ENCODE measurements at places on chromosomes 2 and 18. TPM values are rescaled to one million over a fixed set of nuclear protein-coding genes. Genes with fewer than 3 reads are reported as not detected.

The PLGLB2 gene
- total RNA-seq: 7.4 TPM

The TRIB2 gene
- total RNA-seq: 23.7 TPM

The FEV gene
- total RNA-seq: 0.29 TPM

The DPP4 gene
- 8.2 TPM for total RNA-seq

The DSG2 gene
- 98.0 TPM for total RNA-seq

The CDK5R2 gene
- 0.97 TPM for total RNA-seq

The IL1RL1 gene
- total RNA-seq: 0.09 TPM

The FBXO36 gene
- 5.1 TPM for total RNA-seq

Measured in mesothelial cell of epicardium (in vitro differentiated cells).